ENCODE measurements at places on chromosomes 5 and 9.

- DNase-seq: no peak
These were observed 73.5 kb downstream of the ZNF618 start for GRCh38 chr9:113949571-113950078.

- no peak for DNase-seq
These were observed 370.8 kb upstream of the RIOK2 start for GRCh38 chr5:97553604-97554452.

GRCh38 chr5:128402506-128402905 is 135.5 kb downstream of the FBN2 start:
- DNase-seq: no peak

DNA sequence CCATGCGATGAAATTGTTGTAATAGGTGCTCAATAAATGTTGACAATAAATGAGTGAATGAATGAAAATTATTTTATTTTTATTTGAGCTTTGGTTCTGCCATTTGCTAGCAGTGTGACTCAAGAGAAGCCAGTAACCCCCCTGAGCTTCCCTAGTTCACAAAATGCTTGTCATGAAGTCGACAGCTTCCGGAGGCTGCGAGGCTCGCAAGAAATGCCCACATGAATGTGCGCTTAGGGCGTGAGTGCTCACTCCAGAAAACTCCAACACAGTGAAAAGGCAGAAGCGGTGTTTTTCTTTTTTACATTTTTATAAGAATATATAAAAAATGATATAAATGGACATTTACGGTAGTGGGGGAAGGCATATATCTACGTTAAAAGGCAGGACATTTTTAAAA is 26.5 kb downstream of the CDKN2A start:
- DNase-seq: no peak

- no peak for DNase-seq
These were observed 231.6 kb upstream of the ANKH start for GRCh38 chr5:15103130-15103529.

Measured in activated T-cell treated with anti-CD3 and anti-CD28 coated beads, Interleukin-2, amount 50 U/mL, for 24 hours (primary cell).